ENCODE measurements at places on chromosomes 1 and 21. TPM values are rescaled to one million over a fixed set of nuclear protein-coding genes. Genes with fewer than 3 reads are reported as not detected.

DNA sequence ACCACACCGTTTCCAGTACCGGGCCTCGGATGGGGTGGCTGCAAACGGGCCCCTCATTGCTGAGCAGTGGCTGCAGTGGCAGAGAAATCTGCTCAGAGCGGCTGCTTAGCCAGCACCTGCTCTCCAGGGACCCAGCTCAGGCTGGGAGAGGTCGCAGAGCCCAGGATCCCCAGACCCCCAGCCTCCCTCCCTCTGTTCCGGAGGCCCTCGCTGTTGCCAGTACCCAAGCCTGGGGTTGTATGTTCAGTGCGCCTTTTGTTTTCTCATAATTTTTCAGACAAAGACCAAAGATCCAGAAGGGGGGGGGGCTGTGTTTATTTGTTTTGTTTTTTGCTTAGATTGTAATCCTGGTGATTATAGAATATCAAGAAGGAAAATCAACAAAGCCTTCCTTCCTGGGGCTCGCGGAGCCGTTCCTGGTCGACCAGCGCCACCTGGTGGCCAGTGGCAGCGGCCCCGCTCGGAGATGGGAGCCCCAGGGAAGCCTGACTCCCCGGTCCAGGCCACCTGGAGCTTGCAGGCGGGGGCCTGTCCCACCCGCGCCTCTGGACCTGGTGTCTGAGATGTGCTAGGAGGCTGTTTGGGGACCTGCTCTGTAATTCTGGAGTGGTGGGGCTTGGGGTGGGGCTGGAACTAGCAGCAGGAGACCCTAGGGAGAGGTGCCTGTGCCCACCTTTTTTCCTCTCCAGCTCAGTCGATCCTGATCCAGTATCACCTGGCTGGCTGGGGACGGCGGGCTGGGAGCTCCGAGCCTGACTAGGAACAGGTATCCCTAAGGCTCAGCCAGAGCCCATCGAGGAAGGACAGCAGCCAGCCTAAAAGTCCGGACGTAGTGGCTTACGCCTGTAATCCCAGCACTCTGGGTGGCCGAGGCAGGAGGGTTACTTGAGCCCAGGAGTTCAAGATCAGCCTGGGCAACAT, 123.9 kb upstream of the VAMP3 start:
- H3K4me1 ChIP-seq: no peaks in the 10 kb centered on the region
- H3K36me3 ChIP-seq: no peaks in the 10 kb centered on the region
- no peak overlapping the region for H3K4me3 ChIP-seq

DNA sequence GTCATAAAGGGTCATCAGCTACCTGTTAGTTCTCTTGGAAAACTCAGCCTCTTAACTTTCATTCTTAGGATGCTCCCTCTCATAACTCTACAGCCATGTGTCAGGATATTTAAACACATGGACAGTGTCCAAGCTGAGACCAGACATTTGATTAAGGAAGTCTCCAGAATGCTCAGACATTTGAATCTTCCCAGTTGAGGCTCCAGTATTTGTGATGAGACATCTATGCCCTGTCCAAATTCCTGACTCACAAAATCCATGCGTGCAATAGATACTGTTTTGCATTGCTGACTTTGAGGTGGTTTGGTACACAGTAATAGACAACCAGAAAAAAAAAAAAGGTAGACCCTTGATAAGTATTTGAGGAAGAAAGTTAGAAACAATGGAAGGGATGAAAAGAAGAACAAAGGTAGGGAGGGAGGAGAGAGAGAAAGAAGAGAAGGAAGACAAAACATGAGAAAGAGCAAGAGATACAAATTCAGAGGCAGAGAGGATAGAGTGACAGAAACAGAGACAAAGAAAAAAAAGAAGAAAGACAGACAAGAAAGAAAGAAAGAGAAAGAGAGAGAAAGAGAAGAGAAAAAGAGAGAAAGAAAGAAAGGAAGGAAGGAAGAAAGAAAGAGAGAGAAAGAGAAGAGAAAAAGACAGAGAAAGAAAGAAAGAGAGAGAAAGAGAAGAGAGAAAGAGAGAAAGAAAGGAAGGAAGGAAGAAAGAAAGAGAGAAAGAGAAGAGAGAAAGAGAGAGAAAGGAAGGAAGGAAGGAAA, 275.5 kb upstream of the PRMT6 start:
- H3K36me3 ChIP-seq: no peaks in the 10 kb centered on the region
- H3K27me3 ChIP-seq: no peaks in the 10 kb centered on the region
- H3K4me3 ChIP-seq: no peak overlapping the region
- H3K4me1 ChIP-seq: no peaks in the 10 kb centered on the region

Gene GJC2
- 3.2 TPM for total RNA-seq

DNA sequence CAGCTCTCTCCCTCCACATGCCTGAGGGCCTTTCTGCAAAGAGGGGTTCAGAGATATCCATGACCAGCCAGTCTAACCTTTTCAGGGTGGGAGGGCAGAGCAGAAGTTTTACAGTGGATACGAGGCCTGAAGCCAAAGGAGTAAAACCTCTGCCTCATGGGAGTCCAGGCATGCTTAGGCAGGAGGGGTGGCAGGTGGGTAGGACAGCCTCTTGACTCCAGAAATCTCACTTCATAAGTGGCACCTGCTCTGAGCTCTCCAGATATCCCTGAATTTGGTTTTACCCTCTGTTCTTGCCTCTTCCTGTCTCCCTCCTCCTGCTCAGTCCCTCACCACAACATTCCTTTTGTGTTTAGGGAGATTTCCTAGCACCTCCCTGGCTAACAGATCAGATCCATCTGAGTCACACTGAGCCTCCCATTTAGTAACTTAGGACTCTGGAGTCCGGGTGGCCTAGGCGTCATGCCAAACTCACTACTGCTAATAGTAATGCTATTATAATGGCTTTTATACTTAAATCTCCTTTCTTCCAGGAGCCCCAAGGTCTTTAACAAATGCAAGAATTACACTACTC, 201.0 kb downstream of the HS2ST1 start:
- H3K27me3 ChIP-seq: no peaks in the 10 kb centered on the region
- H3K36me3 ChIP-seq: no peaks in the 10 kb centered on the region
- no peak overlapping the region for H3K4me3 ChIP-seq
- no peaks in the 10 kb centered on the region for H3K4me1 ChIP-seq
- no peak for DNase-seq

DNA sequence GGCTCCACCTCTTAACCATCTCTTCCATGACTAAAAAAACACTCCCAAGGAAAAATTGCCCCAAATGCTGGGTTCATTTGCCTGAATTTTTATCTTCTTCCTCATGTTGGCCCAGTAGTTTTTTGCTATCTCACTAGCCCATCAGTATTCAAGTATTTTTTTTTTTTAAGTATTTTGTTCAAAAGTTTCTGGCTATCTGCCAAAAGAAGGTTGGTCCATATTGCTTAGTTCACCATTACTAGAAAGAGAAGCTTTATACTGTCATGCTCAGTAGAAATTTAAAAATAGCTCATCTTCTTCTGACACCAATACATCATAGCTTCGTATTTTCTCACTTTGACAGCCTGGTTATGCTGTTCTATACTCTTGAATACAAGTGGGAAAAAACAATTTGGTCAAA, 41.0 kb upstream of the PDE9A start:
- no peak overlapping the region for H3K4me3 ChIP-seq
- H3K4me1 ChIP-seq: no peaks in the 10 kb centered on the region
- no peaks in the 10 kb centered on the region for H3K27me3 ChIP-seq
- no peak for DNase-seq
- no peak overlapping the region for H3K27ac ChIP-seq

DNA sequence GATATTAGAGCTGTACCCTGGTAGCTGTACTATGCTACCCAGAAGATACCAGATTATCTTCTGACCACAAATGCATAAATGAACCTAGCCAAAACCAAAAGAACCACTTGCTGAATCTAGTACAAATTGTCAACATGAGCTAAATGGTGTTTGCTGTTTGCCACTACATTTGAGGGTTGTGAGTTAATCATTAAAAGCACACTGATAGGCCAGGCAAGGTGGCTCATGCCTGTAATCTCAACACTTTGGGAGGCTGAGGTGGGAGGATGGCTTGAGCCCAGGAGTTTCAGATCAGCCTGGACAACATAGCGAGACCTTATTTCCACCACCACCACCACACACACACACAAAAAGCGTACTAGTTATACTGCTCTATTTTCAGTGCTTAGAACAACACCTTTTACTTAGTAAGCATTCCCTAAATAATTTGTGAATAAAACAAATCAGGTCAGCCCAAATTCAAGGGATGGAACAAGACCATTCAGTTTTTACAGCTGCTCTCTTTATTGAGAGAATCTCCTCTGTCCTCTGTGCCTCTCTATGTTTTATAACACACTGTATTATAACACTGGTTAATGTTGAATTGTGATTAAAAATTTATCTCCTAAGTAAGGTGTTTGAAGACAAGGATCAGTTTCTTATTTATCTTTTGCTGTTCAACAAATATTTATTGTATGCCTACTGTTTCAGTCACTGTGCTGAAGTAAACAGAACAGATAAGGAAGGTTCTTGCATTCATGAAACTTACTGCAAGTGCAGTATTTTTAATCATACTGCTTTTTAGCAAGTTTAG, 44.0 kb downstream of the MAGI3 start:
- H3K27ac ChIP-seq: no peak overlapping the region
- H3K4me3 ChIP-seq: no peak overlapping the region
- no peaks in the 10 kb centered on the region for H3K27me3 ChIP-seq
- no peak for DNase-seq
- H3K36me3 ChIP-seq: no peaks in the 10 kb centered on the region
- no peaks in the 10 kb centered on the region for H3K4me1 ChIP-seq

Gene UBL4B
- not detected for total RNA-seq

All from ovary (tissue), 10 donors.